ENCODE measurements at places on chromosomes 1 and 21. TPM values are rescaled to one million over a fixed set of nuclear protein-coding genes. Genes with fewer than 3 reads are reported as not detected.

SLC22A15 gene
- 0.27 TPM for total RNA-seq

PRR9 gene
- not detected for total RNA-seq

CAMK2N1 gene
- total RNA-seq, result 17.8 TPM

ZNF683 gene
- total RNA-seq, result not detected

ATF3 gene
- total RNA-seq, result 1.4 TPM

ZFP69B gene
- total RNA-seq, result 4.5 TPM

SH2D2A gene
- 0.27 TPM for total RNA-seq

LRRC39 gene
- total RNA-seq, result 0.43 TPM

KRTAP19-1 gene
- not detected for total RNA-seq

CCDC24 gene
- 1.9 TPM for total RNA-seq

TACSTD2 gene
- 0.22 TPM for total RNA-seq

C1orf122 gene
- 12.9 TPM for total RNA-seq

CLEC20A gene
- total RNA-seq, result not detected

OPRD1 gene
- total RNA-seq, result not detected

MTOR gene
- 65.8 TPM for total RNA-seq

Data from thoracic aorta endothelial cell (primary cell).